ENCODE measurements at places on chromosomes 6 and 20.

DNA sequence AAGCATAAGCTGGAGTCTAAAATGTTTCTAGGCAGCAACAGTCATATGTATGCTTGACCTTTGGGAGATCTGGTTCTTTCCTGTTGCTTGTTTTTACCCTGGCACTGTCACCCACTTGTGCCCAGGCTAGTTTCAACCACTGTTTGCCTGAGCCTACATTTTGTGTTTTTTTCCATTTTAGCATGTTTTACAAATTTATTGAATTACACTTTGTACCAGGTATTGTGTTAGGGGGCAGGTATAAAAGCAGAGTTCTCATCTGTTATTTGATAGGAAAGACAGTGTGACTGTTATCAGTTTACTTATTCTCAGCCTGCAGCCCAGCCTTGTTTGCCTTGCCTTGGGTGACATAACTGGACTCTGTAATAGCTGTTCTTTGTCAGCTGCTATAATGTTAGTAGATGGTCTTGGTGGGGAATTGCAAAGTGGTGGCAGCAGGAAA, 147.0 kb downstream of the CDKAL1 start:
- H3K27me3 ChIP-seq: no peaks in the 10 kb centered on the region
- H3K27ac ChIP-seq: no peak overlapping the region
- no peaks in the 10 kb centered on the region for H3K4me1 ChIP-seq
- no peak for DNase-seq
- no peaks in the 10 kb centered on the region for H3K36me3 ChIP-seq

- DNase-seq: no peak
- no peak overlapping the region for H3K4me3 ChIP-seq
- no peaks in the 10 kb centered on the region for H3K27me3 ChIP-seq
- no peak overlapping the region for H3K27ac ChIP-seq
- H3K36me3 ChIP-seq: no peaks in the 10 kb centered on the region
- peaks cover 5% of the 10 kb centered on the region for H3K4me1 ChIP-seq
These were observed 517.6 kb downstream of the CD83 start for GRCh38 chr6:14635195-14635594.

DNA sequence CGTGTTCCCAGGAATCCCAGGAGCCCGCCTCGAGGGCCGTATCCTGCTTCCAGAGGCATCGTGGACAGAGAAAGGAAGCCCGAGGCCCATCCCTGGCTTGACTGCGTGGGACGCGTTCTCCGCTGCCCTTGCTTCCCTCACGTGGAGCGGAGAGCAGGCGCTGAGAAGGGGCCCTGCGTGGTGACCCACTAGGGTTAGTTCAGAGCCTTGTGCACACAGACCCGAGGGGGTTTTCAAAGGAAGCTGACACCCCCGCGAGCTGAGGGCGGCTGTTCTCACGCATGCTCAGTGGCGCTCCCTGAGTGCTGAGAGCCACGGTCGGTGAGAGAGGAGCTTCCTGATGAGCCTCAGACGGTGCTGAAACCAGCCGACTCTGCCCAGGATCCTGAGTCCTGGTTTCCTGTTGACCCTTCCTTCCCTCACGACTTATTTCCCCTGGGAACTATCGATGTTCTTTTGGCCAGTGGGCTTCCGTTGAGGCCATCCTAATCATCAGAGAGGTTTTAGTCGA, 28.9 kb upstream of the CCR6 start:
- H3K27me3 ChIP-seq: no peaks in the 10 kb centered on the region
- H3K4me1 ChIP-seq: no peaks in the 10 kb centered on the region
- DNase-seq: no peak

DNA sequence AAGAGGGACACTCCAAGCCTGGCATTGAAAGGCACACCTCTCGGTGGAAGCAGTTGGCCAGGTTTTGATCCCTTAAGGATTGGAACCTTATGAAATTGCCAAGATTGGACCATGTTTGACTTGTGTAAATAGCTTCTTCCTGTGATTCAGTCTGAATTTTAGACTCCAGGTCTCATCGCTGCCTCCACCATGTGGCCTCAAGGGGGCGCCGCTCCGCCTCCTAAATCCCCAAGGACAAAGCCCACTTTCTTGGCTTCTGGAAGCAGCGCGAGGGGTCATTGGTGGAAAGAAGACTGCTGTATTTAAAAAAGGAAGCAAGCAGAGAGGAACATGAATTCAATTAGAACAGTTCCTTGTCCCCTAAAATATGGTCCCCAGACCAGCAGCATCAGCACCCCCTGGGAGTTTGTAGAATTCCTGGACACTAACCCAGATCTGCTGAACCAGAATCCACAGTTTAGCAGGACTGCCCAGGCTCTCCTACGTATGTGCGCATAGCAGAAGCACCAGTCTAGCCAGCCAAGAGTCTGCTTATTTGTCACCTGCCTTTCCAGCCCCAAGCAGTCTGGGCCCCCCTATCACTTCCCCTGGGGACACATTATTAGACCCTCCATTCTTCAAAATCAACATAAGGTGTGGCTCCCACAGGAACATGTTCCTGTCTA, 108.5 kb downstream of the LY86 start:
- no peak overlapping the region for H3K4me3 ChIP-seq
- no peaks in the 10 kb centered on the region for H3K27me3 ChIP-seq
- peak overlapping the region; percentile 91 for H3K27ac ChIP-seq
- H3K4me1 ChIP-seq: peaks cover 62% of the 10 kb centered on the region

- peaks cover 20% of the 10 kb centered on the region for H3K4me1 ChIP-seq
- no peaks in the 10 kb centered on the region for H3K27me3 ChIP-seq
- DNase-seq: no peak
- no peak overlapping the region for H3K27ac ChIP-seq
These were observed 42.0 kb upstream of the BPIFA2 start for GRCh38 chr20:33125983-33126382.

- H3K4me3 ChIP-seq: no peak overlapping the region
- H3K27ac ChIP-seq: no peak overlapping the region
- peaks cover 5% of the 10 kb centered on the region for H3K4me1 ChIP-seq
- no peak for DNase-seq
- H3K27me3 ChIP-seq: no peaks in the 10 kb centered on the region
These were observed 34.9 kb downstream of the ANGPT4 start for GRCh38 chr20:881051-881782.

DNA sequence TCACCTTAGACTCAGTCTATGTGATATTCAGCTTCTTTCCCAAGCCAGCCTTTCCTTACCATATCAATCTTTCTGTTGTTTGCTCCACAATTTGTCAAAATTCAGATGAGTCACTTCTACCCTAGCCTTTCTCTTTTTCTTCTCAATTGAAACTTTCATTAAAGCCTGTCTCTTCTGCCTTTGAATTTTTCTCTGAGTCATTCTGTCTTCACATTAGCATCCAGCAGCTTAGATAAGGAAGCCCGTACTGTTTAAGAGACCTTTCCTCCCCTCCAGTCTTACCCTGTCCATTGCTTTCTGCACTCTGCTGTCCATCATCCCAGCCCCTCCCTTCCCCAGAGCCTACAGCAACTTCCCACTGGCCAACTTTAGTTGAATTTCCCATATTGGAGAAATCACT, 34.9 kb upstream of the RALGAPA2 start:
- H3K4me1 ChIP-seq: peaks cover 24% of the 10 kb centered on the region
- H3K36me3 ChIP-seq: no peaks in the 10 kb centered on the region
- H3K27me3 ChIP-seq: no peaks in the 10 kb centered on the region
- no peak for DNase-seq
- H3K27ac ChIP-seq: no peak overlapping the region

- no peaks in the 10 kb centered on the region for H3K36me3 ChIP-seq
- H3K27me3 ChIP-seq: no peaks in the 10 kb centered on the region
- H3K4me3 ChIP-seq: no peak overlapping the region
- peaks cover 37% of the 10 kb centered on the region for H3K4me1 ChIP-seq
- no peak overlapping the region for H3K27ac ChIP-seq
- no peak for DNase-seq
These were observed 403.9 kb upstream of the SULF2 start for GRCh38 chr20:48189181-48189580.

DNA sequence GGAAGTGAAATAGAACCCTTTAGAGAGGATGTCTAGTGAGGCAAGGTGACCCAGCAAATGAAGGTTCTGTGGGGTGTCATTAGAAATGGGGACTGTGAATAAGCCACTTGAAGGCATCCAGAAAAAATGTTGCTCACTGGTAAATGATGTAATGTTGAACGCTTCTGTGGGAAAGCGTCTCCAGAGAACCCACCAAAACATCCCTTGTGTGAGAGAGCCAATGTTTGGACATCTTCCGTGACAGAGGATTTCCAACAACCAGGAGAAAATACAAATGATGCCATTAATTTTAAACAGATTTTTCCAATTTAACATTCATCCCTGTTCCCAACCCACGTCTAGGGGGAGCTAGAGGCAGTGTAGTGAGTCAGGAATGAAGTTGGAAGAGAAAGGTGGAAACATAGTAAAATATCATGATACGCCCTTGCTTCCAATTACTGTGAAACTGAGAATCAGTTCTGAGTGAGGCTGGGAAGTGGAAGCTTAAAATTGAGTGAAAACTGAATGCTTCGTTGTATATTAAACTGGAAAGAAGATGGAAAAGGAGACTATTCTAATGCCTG, 584.2 kb downstream of the CD109 start:
- no peak for DNase-seq
- no peaks in the 10 kb centered on the region for H3K4me1 ChIP-seq
- no peak overlapping the region for H3K4me3 ChIP-seq

GRCh38 chr6:43778131-43778855, 8.3 kb downstream of the VEGFA start:
- no peak for DNase-seq
- peaks cover 54% of the 10 kb centered on the region for H3K4me1 ChIP-seq
- no peak overlapping the region for H3K4me3 ChIP-seq
- no peaks in the 10 kb centered on the region for H3K27me3 ChIP-seq
- H3K36me3 ChIP-seq: peaks cover 24% of the 10 kb centered on the region

All from esophagus squamous epithelium (tissue), 5 donors.